Jurkat, Clone E6-1 (cell line): ENCODE measurements at places on chromosomes 1 and 21.

DNA sequence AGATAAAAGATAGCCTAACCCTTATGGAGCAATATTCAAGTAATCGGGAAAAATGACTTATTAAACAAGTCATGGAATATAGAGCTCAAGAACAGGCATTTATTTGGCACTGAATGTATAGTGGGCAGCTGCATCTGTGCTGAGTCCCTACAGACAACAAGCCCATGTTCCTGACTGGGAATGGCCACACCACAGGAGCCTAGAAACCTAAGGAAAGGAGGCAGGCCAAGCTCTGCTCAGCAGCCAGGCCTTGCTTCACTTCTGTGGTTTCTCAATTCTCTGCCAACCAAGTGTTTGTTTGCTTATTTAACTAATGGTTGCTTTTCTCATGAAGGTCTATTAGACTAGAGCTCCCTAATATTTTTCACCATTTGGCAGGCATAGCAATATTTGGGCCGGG lies 21.5 kb downstream of the AK2 start:
- DNase-seq: no peak

- DNase-seq: no peak
Measured at GRCh38 chr1:32919811-32920733, 18.9 kb upstream of the TMEM54 start.

- DNase-seq: no peak
Measured at GRCh38 chr1:70415882-70416281, 4.8 kb downstream of the CTH start.

DNA sequence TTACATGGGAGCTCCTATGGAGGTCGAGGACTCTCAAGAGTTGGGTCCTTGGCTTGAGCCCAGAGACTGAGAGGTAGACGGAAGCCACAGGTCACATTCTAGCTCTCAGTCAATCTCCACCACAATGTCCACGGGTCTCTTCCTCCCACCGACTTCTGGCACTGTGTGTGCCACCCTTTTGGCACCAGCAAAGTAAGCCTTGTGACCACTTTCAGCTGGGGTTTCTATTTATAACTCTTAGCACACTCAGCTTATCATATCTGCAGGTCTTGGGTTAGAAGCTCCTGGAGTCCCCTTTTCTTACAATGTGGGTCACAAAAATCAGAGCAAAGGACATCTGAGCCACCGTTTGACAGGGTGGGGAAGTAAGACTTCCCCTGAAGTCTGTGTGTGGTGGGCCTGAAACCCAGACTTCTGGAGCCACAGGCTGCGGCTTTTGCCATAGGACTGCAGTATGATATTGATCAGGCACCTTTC lies 28.3 kb downstream of the NCMAP start:
- no peak for DNase-seq

DNA sequence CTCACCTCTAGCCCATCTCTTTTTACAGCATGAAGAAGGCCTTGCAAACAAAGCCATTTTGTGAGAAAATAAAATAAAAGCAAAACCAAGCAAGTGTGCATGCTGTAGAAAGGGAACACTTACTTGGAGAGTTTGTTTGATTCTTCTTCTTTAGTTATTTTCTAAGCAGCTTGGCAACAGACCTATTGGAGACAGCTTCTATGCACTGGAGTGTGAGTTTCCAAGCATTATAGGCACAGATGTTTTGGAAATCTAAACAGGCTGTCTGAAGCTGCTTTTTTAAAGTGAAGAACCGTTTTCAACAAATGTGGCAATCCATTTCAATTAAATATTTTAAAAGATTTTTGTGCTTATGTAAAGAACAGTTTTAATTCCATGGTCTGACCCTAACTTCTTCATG lies 76.6 kb downstream of the NGF start:
- DNase-seq: no peak

GRCh38 chr1:24724345-24725208 lies 20.7 kb upstream of the CLIC4 start:
- DNase-seq: no peak

DNA sequence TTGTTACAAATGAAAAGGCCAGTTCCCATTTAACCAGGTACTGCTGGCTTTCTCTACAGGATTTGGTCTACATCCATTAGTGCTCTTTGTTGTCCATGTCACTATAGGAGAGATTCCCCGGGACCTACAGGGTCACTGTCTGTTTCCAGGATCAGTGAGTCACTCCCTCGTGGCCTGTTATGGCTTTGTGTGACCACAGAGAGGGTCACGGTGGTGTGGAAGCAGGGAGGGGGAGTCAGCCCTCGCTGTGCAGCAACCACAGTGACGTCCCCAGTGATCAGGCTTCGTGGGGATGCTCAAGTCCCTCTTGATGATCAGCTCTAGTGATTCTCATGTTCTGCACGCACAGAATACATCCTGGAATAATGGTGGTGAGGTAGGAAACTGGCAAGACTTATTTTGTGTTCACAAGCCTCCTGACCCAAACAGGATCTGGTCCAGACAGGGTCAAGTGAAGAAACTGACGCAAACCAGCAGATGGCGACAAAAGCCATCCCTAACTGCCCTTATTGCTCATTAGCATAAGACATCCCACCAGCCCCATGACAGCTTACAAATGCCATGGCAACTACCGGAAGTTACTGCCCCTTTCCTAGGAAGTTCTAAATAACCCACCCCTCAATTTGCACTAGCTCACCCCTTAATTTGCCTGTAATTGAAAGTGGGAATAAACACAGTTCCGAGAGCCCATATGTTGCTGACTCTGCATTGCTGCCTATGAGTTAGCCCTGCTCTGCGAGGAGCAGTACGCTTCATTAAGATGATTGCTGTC lies 98.5 kb downstream of the DISC1 start:
- peak; percentile 45 for DNase-seq

- no peak for DNase-seq
Measured at GRCh38 chr1:47598357-47598756, 160.5 kb downstream of the FOXD2 start.

GRCh38 chr1:109719337-109719837 lies 7.3 kb downstream of the GSTM5 start:
- no peak for DNase-seq

GRCh38 chr1:28516518-28516956 lies 10.7 kb downstream of the RCC1 start:
- DNase-seq: no peak

- DNase-seq: peak; percentile 62
Measured at GRCh38 chr1:67674260-67675011, 10.6 kb upstream of the GADD45A start.

GRCh38 chr1:157096881-157097280 lies 2.7 kb downstream of the ETV3L start:
- no peak for DNase-seq

DNA sequence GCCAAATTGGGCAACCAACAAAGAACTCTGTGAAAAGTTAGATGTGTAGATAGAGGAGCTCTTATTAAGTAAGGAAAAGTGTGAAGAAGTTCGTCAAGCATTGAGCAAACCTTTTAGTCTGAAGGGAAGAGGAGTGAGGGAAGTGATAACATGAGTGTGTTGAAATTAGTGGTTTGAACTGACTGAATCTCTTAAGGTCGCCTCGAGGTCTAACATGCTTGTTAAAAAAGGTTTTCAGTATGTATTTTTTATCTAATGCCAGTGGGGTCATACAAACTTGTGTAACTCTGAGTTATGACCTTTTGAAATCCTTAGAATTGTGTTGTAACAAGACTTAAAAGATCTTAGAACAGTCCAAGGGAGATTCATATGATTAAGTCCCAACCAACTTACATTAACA lies 34.1 kb downstream of the SOAT1 start:
- DNase-seq: no peak

GRCh38 chr1:230327892-230328284 lies 98.2 kb downstream of the PGBD5 start:
- DNase-seq: no peak

DNA sequence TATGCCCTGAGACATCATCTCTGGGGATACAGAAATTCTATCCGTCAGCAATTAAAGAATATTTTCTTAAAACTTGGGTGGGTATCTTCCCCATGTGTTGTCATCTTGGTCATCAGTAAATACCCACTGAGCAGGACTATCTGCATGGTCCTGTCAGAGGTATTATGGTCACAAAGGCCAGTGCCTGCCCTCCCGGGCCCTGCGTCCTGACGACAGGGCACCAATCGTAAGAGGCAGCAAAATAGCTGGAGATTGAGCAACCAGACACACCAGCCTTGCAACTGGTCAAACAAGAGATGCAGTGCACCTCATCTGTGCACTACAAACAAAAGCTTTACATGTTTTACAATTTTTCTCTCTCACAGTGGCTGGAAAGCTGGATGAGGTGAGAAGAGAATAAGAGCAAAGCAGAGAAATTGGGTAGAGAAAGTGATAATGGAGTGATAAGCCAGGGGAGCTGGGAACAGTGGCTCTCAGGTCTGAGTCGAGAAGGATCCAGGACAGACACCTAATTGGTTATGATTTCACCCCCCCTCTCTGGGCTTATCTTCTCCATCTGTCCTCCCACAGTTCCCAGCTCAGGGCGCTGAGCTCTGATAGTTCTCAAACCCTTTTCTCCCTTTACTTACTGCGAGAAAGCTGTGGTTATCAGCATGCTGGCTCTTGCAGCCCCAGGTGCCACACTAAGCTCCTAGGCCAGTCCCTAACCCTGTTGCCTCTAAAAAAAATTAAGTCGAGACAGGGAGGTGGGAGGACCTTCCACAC lies 8.8 kb upstream of the SRP9 start:
- DNase-seq: no peak

- DNase-seq: peak; percentile 67
Measured at GRCh38 chr1:234893725-234894630, 234.7 kb downstream of the TOMM20 start.
